Activated naive CD4-positive, alpha-beta T cell treated with anti-CD3 and anti-CD28 coated beads, Interleukin-2, amount 50 U/mL, for 16 hours (primary cell): ENCODE measurements at places on chromosomes 12 and 14.
A peak's percentile ranks its signal among the peaks of the same experiment; 100 is the strongest.

GRCh38 chr12:48105321-48105866 lies 485 bp downstream of the SENP1 start:
- peak; percentile 51 for DNase-seq

DNA sequence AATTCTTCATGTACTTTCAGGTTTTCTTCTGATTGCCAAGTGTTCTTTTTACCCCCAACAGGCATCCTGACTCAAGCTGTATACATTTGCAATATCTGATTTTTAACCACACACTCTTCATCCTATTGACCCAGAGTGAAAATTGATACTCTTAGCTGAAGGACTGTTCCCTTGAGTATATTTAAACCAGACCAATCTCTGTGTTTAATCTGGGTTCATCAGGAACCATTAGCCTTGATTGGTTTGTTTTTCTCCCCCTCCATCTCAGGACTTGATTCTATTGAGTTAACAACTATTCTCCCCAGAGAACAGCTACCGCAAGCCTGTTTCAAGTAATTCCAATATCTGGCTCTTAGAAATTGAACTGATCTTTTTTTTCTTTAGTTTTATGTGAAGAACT lies 222.3 kb upstream of the NOVA1 start:
- DNase-seq, result no peak

- DNase-seq, result no peak
Observed at GRCh38 chr14:95055318-95055717, 102.0 kb downstream of the DICER1 start.

- DNase-seq, result no peak
Observed at GRCh38 chr12:64534672-64535199, 75.6 kb upstream of the RASSF3 start.
